ENCODE measurements at places on chromosomes 7 and 10. TPM values are rescaled to one million over a fixed set of nuclear protein-coding genes. Genes with fewer than 3 reads are reported as not detected.

The ZNF655 gene
- 134 TPM for total RNA-seq

The UFSP1 gene
- 3.1 TPM for total RNA-seq

- no peak for DNase-seq
These were observed 3.1 kb upstream of the PAPSS2 start for GRCh38 chr10:87656431-87657072.

- DNase-seq, result peak; percentile 51
These were observed 105.7 kb downstream of the DNAJB6 start for GRCh38 chr7:157442456-157442855.

DNA sequence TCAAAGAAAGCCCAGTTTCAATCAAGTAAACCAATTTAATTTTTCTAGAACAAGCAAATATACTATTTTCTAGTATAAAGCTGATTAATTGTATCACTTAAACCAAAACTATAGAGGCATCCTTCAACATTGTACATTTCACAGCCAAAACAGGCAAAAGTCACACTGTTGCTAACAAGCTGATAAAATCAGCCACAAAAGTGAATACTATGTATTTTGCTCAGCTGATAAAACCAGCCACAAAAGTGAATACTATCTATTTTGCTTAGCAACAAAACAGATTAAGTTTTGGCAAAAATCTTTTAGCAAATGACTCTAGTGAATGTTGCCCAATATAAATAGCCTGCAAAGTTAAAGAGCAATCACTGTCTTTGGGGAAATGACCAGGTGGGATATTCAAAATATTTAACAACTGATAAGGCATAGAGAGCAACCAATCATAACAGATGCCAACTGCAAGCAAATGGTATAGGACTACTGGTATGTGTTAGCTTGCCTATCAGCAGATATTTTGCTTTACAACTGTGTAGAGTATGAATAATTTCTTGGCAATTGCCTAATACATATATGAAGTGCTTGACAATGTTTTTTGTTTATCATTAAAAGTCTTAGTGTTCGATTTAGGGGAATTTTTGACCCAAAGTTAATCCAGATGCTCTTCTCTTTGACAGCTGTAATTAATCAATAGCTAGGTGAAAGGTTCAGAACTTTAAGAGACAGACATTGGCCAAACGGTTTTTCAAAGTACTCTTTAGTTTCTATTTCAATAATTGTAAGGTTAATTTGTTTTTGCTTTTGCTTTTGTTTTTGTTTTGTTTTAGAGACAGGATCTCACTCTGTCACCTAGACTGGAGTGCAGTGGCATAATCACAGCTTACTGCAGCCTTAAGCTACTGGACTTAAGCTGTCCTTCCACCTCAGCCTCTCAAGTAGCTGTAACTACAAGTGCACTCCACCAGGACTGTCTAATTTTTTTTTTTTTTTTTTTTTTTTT lies 44.4 kb upstream of the SP4 start:
- DNase-seq, result no peak

- no peak for DNase-seq
These were observed 616.4 kb downstream of the SDK1 start for GRCh38 chr7:3917436-3917835.

DNA sequence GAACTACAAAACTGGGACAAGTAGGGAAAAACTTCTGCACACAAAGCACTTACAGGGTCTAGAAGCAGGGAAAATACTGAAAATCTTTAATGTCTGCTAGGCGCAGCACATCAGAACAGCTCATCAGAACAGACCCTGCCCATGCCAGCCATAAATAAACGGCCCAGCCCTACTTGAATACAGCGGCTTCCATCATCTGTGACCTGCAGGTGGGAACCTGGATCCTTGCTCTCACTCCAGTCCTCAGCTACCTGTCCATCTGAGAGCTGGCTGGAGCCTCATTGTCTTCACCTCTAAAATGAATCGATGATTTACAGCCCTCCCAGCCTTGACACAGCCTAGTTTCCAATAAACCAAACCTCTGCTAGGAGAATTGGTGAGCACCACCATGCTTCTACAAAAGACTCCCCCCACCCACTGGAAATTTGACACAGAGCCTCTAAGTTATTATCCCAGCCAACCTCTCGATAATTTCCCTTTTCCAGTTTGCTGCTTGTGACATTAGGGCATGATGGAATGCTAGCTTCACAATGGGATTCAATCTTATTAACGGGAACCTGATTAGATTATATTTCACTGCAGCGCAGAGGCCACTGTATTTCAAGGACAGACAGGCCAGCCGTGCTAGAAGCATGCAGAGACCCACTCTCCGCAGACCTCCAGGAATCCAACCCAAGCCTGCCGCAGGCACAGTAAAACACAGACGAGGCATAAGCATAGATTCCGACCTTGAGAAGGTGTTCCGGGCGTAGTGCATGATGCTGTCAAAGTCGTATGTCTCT lies 61.6 kb upstream of the OPALIN start:
- DNase-seq, result no peak

- peak; percentile 42 for DNase-seq
These were observed 75.4 kb downstream of the PROSER2 start for GRCh38 chr10:11898372-11899066.

The NEUROG3 gene
- not detected for total RNA-seq

GRCh38 chr10:128027306-128027705 lies 98.9 kb downstream of the MKI67 start:
- peak; percentile 3 for DNase-seq

GRCh38 chr10:103254538-103255325 lies 9.0 kb downstream of the RPEL1 start:
- DNase-seq, result no peak

The ABCB1 gene
- total RNA-seq, result 5.3 TPM

DNA sequence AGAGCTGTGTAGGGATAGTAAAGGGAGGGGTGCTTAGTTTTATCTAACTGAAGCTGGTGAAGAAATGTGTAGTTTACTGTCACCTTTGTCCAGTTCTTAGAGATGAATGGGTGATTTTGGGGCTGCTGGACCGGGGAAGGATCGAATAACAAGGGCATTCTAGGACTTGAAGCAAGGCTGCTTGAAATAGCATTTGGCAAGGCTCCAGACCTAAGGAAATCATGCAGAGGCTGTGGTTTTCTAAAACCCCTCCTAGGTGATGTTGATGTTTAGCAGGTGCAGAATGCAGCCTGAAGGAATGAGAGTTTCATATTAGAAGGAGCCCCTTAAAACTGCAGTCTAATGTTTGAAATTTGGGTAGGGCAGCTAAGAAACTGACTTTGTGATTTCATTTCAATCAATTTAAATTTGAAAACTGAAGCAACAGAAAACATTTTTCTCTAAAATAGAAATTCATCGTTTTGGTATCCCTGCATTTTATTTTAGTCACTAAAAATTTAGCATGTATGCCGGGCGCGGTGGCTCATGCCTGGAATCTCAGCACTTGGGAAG lies 68.5 kb downstream of the TET1 start:
- DNase-seq, result no peak

The CYP3A5 gene
- total RNA-seq, result 2.2 TPM

DNA sequence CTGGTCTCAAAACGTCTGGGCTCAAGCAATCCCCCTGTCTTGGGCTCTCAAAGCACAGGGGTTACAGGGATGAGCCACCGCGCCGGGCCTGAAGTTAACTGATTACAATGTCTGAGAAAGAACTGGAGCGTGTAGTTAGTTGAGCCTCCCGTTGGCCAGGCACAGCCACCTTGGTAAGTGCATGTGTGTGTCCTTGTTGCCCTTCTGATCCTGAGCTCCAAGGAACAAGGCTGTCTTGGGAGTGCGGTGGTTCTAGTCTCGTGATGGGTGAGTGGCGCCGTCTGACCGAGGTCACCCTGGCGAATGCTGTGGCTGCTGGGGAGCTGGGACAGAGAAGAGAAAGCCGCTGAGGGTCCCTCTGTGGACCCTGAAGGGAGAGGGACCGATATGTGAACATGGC lies 50.5 kb downstream of the PITRM1 start:
- DNase-seq, result no peak

DNA sequence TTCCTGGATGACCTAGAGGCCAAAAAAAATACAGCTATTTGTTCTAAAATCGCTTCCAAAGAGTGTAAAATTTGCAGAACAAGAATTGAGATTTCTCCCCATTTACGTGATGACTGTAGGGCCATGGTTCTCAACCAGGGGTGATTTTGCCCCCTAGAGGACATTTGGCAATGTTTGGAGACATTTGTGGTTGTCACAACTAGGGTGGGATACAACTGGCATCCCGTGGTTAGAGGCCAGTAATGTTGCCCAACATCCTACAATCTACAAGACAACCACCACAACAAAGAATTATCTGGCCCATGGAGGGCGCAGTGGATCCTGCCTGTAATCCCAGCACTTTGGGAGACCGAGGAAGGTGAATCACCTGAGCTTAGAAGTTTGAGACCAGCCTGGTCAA lies 22.8 kb upstream of the MALSU1 start:
- DNase-seq, result no peak

DNA sequence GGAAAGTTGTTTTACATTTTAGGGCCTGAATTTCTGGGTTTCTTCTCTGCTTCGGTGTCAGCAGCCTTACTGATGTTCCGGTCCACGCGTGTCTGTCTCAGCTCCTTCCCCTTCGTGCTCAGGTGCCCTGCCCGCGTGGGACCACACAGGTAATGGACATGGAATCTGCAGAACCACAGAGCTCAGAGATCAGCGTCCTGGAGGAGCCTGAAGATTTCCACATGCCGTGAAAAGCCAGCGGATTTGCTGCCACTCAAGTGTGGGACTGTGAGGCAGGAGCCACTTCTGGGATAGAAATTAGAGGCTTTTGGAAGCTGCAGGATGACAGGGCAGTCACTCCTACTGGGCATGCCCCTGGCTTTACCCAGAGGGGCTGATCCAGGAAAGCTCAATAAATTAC lies 666.1 kb upstream of the FOXK1 start:
- no peak for DNase-seq

DNA sequence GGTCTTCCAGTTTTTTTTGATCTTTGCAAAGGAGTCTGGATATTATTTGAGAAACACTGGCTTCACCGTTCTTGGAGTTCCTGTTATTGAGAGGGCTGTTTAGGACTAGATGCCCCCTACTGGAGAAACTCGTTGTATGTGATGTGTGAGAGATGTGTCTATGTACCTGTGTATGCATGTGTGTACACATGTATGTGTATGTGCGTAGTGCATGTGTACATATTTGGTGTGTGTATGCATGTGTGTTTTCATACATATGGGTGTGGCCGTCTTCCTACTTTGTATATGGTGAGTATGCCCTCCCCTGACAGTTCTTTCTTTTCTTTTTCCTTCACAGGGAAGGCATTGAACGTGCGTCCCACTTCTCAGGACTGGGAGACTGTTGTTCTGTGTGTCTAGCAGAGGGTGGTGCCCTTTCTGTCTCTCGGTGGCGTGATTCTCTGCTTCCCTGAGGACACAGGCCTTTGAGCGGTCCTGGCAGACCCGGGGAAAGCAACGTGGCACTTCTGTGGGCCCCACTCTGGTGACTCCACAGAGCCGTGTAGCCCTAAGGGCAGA lies 3.0 kb upstream of the CALHM3 start:
- no peak for DNase-seq

The RADIL gene
- total RNA-seq, result 10.8 TPM

- no peak for DNase-seq
These were observed 380.6 kb downstream of the PHTF2 start for GRCh38 chr7:78179211-78179610.

The TMEM213 gene
- total RNA-seq, result not detected

The UCMA gene
- not detected for total RNA-seq

DNA sequence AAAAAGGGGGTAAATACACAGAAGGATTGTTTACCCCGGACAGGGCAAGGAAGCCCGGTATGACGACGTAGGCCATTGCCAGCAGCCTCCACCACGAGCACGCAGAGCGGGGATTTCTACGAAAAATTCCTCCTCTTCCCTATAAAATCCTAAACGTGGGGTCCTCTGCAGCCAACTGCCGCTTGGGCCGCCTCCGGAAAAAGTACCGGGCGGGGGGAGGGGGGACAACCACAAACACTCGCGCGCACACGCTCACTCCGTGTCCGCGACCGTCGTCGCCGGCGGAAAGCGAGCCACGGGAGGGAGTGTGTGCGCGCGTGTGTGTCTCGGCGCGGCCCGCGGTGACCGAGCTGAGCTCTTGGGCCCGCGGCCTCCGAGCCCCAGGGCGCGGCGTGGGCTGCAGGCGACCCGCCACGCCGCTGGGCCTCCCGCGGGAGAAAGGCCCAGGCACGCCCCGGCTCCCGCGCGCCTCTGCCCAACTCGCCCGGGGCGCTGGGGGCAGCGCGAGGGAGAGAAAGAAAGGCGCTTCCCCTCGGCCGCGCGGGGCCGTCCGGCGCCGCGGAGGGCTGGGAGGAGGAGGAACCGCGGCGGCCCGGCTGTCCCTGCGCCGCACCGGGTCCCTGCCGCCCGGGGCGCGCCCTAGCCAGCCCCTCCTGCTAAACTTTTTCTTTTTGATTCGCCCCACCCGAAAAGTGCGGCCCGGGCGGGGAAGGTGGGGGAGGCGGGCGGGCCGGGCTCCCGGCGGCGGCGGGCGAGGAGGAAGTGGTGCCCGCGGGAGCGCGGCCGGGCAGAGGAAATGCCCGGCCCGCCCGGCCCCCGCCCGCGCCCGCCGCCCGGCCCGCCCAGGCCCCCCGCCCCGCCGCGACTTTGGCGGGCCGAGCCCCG lies 1.5 kb downstream of the CTBP2 start:
- DNase-seq, result peak; percentile 71

The FKBP6 gene
- not detected for total RNA-seq

DNA sequence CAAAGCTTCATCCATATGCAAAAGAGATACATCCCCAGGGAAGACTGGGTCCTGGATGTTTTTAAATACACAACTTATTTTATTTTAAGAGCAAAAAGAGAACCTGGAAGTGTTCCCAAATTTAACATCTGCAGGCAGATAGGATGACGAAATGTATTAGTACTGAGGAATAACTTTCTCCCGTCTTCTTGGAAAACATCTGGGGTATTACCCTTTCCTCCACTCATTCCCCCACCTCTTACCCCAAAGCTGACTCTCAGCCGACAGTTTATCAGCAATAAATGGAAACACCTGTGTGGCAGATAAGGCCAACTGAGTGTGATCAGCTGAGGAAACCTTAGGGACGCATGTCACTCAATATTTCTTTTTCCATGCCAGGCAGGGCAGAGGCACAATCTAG lies 435.6 kb upstream of the NPVF start:
- DNase-seq, result no peak

DNA sequence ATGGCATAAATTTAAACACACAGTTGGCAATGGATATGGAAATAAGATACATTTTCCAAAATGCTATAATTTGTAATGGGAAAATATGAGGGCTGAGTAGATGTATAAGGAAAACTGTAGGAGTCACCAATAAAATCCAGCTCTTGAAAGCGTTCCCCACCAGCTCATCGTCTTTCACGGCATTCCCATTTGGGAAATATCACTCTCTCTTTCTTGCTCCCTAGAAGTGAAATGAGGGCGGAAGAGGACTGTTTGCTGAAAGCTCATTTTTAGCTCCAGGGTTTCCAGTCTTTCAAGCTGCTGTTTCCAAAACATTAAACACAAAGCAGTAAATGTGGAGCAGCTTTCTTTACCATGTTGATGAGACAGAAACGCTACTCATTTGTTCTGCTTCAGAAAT lies 104.6 kb upstream of the SFMBT2 start:
- no peak for DNase-seq

GRCh38 chr7:42744746-42745145 lies 167.1 kb downstream of the C7orf25 start:
- DNase-seq, result no peak

The SPDYE9 gene
- total RNA-seq, result not detected

The SNX10 gene
- 6.4 TPM for total RNA-seq

GRCh38 chr7:105677817-105678573 lies 96.7 kb upstream of the EFCAB10 start:
- DNase-seq, result no peak

Measured in sigmoid colon (tissue), 7 donors.